ENCODE measurements at places on chromosomes 1 and 21.

- no peak for DNase-seq
These were observed 262.0 kb downstream of the HMCN1 start for GRCh38 chr1:185996211-185996610.

GRCh38 chr1:174743654-174744561 is 255.8 kb upstream of the CACYBP start:
- DNase-seq, result peak; percentile 7

DNA sequence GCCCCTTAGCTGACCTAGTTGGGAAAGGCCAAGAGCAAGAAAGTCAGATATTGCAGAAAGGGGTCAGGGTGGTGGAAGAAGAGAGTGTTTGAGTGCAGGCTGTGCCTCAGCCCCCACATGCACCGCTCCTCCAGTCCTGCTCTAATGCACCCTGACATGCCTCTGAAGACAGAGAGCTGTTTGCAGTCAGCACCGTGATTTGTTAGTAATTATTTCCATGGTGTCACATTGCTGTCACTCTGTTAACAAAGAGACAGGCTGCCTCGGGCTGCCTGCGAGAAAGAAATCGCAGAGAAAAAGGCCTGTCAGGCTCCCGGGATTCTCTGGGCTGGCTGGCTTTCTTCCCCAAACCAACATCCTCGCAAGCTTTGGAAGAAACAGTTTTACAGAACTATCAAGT is 58.3 kb downstream of the ERI3 start:
- no peak for DNase-seq

- no peak for DNase-seq
These were observed 68.8 kb upstream of the RGS1 start for GRCh38 chr1:192506741-192507155.

- DNase-seq, result no peak
These were observed 172.3 kb downstream of the LYPLAL1 start for GRCh38 chr1:219345953-219346352.

DNA sequence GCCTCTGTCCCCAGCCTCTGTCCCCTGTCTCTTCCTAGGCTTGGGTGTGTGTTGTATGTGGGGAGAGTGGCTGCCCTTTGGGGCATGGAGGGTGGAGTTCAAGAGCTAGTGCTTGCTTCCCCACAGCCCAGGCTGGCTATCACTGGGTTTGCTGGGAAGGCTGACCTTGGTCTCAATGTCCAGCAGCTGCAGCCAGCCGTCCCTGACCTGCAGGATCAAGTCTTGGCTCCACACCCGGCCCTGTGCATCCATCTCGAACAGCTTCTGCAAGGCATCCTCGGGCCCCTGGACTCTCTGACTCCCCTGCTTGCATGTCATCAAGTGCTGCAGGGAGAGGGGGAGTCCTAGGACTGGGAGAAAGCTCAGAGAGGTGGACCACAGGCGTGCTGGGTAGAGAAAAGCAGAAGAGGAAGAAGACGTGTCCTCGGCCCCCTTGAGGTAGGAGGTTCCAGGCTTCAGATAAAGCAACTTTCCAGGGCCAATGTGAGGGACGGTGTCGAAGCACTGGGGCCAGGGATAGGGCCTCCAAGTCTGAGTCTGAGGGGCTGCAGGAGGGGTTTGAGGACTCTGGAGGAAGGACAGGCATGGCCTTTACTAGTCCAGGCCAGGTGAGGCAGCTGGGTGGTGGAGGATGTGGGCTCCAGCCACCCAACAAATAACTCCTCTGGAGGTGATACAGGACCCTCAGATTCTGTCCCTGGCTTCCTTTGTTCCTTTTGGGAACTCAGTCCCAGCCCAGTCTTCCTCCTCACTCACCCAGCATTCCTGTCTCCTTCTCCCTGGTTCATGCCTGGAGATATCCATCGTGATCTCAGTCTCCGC is 4.0 kb downstream of the EPS8L3 start:
- no peak for DNase-seq

DNA sequence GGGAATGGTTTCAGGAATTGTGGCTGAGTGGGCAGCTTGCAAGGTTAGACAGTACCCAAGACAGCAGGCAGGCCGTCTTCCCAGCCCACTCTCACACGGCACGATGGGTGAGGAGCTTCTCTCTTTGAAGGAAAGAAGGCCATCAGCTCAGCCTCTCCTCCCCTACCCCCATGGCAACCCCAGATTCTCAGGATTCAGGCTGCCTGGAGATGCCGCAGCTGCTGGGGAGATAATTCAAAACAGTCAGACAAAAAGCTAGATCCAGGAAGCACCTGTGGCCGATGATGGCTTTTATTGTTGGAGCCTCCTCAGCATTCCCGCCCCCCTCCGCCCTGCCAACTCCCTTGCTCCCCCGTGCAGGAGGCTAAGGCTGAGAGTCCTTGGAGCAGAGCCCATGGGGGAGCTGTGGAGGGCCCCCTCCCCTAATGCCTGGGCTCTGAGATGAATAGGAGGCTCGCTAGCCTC is 220.5 kb downstream of the TRABD2B start:
- DNase-seq, result no peak

DNA sequence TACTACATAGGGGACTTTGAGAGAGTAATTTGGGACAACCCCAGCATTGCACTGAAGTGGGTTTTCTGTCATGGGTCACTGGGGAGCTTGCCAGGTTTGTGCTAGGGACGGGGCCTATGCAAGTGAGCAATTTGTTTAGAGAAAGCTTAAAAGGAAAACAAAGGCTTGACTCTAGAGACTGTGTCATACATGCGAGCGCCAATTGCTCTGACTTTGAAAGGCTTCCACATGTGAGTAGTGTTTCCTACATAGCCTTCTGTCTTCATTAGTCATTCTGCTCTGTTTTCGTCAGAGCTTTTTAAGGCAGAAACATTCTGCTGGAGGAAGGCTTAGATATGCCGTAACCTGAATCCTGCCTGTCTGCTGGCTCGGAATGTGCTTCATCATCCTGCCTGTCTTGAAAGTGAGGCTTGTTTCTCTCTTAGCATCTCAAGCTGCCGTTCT is 28.4 kb downstream of the TRIM45 start:
- DNase-seq, result no peak

Data from GF-D8 (cell line).